ENCODE measurements at places on chromosomes 7 and 10. TPM values are rescaled to one million over a fixed set of nuclear protein-coding genes. Genes with fewer than 3 reads are reported as not detected.

GRCh38 chr7:44184206-44184872 is 4.9 kb downstream of the GCK start:
- H3K4me1 ChIP-seq = no peaks in the 10 kb centered on the region
- no peak for DNase-seq
- H3K27ac ChIP-seq = no peak overlapping the region
- H3K4me3 ChIP-seq = no peak overlapping the region

- no peaks in the 10 kb centered on the region for H3K27me3 ChIP-seq
- H3K4me3 ChIP-seq = no peak overlapping the region
- H3K36me3 ChIP-seq = no peaks in the 10 kb centered on the region
- no peak overlapping the region for H3K27ac ChIP-seq
- no peak for DNase-seq
Observed at GRCh38 chr7:110373416-110373815, 717.5 kb upstream of the LRRN3 start.

- peaks cover 4% of the 10 kb centered on the region for H3K27me3 ChIP-seq
- H3K27ac ChIP-seq = no peak overlapping the region
- DNase-seq = no peak
- no peaks in the 10 kb centered on the region for H3K4me1 ChIP-seq
- no peaks in the 10 kb centered on the region for H3K36me3 ChIP-seq
Observed at GRCh38 chr10:97159646-97160305, 26.0 kb downstream of the SLIT1 start.

- no peaks in the 10 kb centered on the region for H3K27me3 ChIP-seq
- no peaks in the 10 kb centered on the region for H3K36me3 ChIP-seq
- H3K27ac ChIP-seq = no peak overlapping the region
- no peak overlapping the region for H3K4me3 ChIP-seq
- DNase-seq = no peak
- peaks cover 54% of the 10 kb centered on the region for H3K4me1 ChIP-seq
Observed at GRCh38 chr10:70499836-70500167, 21.2 kb downstream of the PALD1 start.

GRCh38 chr10:91367127-91367531 is 43.0 kb upstream of the HECTD2 start:
- peaks cover 7% of the 10 kb centered on the region for H3K27me3 ChIP-seq
- no peaks in the 10 kb centered on the region for H3K4me1 ChIP-seq
- no peak for DNase-seq
- H3K4me3 ChIP-seq = no peak overlapping the region

GRCh38 chr10:74575912-74576311 is 250.5 kb upstream of the KAT6B start:
- no peak overlapping the region for H3K27ac ChIP-seq
- H3K36me3 ChIP-seq = peaks cover 39% of the 10 kb centered on the region
- H3K27me3 ChIP-seq = no peaks in the 10 kb centered on the region
- H3K4me3 ChIP-seq = no peak overlapping the region

- no peaks in the 10 kb centered on the region for H3K4me1 ChIP-seq
- DNase-seq = no peak
- no peak overlapping the region for H3K4me3 ChIP-seq
- no peaks in the 10 kb centered on the region for H3K36me3 ChIP-seq
Observed at GRCh38 chr7:34311591-34311990, 346.4 kb upstream of the NPSR1 start.

GRCh38 chr7:50771120-50772002 is 11.3 kb downstream of the GRB10 start:
- DNase-seq = no peak
- no peak overlapping the region for H3K4me3 ChIP-seq
- H3K4me1 ChIP-seq = no peaks in the 10 kb centered on the region
- no peak overlapping the region for H3K27ac ChIP-seq

GRCh38 chr10:14243221-14243620 is 87.5 kb downstream of the FRMD4A start:
- no peak for DNase-seq
- no peak overlapping the region for H3K4me3 ChIP-seq
- no peaks in the 10 kb centered on the region for H3K4me1 ChIP-seq
- H3K27ac ChIP-seq = no peak overlapping the region
- H3K27me3 ChIP-seq = peaks cover 4% of the 10 kb centered on the region
- H3K36me3 ChIP-seq = no peaks in the 10 kb centered on the region

- peaks cover 44% of the 10 kb centered on the region for H3K27me3 ChIP-seq
- H3K4me3 ChIP-seq = peak overlapping the region; percentile 30
- DNase-seq = peak; percentile 30
- H3K36me3 ChIP-seq = no peaks in the 10 kb centered on the region
- H3K27ac ChIP-seq = no peak overlapping the region
- peaks cover 22% of the 10 kb centered on the region for H3K4me1 ChIP-seq
Observed at GRCh38 chr7:2688409-2689342, 674 bp downstream of the AMZ1 start.

GRCh38 chr10:31709028-31709427 is 219.6 kb downstream of the ARHGAP12 start:
- H3K4me1 ChIP-seq = peaks cover 24% of the 10 kb centered on the region
- H3K27ac ChIP-seq = no peak overlapping the region
- H3K36me3 ChIP-seq = peaks cover 4% of the 10 kb centered on the region
- no peak overlapping the region for H3K4me3 ChIP-seq
- H3K27me3 ChIP-seq = no peaks in the 10 kb centered on the region

DNA sequence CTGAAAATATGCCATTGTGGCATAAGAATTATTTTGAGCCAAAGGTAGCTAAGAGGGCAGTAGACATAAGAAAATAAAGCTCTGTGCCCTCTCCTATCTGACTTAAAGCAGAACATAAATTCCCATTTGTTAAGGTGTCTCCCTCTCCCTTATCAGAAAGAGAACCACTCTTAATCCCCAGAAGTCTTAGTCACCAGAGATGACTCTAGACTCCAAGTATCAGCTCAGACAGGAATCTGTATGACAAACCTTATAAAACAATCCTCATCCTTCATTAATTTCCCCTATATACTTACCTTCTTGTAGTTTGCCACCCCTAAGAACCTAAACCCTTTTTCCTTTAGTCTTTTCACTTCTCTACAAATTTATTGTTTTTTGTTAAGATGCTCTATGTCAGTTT is 21.8 kb upstream of the PIP4K2A start:
- H3K27ac ChIP-seq = no peak overlapping the region
- peaks cover 8% of the 10 kb centered on the region for H3K27me3 ChIP-seq
- H3K4me1 ChIP-seq = no peaks in the 10 kb centered on the region
- no peaks in the 10 kb centered on the region for H3K36me3 ChIP-seq
- no peak for DNase-seq

- DNase-seq = no peak
- H3K27ac ChIP-seq = no peak overlapping the region
- peaks cover 13% of the 10 kb centered on the region for H3K27me3 ChIP-seq
- H3K4me3 ChIP-seq = no peak overlapping the region
- H3K36me3 ChIP-seq = no peaks in the 10 kb centered on the region
Observed at GRCh38 chr10:63788152-63788821, 267.1 kb downstream of the REEP3 start.

GRCh38 chr7:111953611-111954010 is 252.6 kb downstream of the DOCK4 start:
- no peaks in the 10 kb centered on the region for H3K4me1 ChIP-seq
- H3K4me3 ChIP-seq = no peak overlapping the region
- DNase-seq = no peak
- no peaks in the 10 kb centered on the region for H3K36me3 ChIP-seq
- H3K27ac ChIP-seq = no peak overlapping the region

DNA sequence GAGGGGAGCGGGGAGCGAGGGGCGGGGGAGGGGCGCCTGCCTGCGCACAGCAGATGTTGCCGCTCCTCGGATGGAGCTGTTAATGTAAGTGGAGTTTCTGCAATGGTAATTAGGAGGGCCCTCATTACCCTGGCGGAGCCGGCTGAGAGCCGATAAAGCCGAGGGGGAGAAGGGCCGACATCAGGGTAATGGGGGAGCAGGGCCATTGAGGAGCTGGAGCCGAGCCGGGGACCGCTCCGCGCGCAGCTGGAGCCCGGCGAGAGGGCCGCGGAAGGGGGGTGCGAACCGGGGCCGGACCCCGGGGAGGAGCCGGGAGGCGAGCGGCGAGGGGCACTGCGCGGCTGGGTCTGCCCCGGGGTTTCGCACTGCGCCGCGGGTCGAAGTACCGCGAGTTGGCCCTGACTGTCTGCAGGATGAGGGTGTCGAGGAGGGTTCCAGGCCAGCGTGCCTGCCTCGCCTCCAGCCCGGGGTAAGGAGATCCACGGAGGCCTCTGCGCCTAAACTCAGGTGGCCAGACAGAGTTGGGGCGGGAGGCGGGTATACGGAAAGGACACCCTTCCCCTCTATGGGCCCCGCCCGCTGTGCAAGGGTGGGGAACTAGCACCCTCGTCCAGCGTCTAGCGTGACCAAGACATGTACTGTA is 55.0 kb upstream of the LBX1 start:
- DNase-seq = no peak
- H3K4me1 ChIP-seq = no peaks in the 10 kb centered on the region
- peaks cover 67% of the 10 kb centered on the region for H3K27me3 ChIP-seq
- H3K4me3 ChIP-seq = no peak overlapping the region
- no peaks in the 10 kb centered on the region for H3K36me3 ChIP-seq

GRCh38 chr7:159211540-159212182 is 67.0 kb upstream of the VIPR2 start:
- H3K4me1 ChIP-seq = no peaks in the 10 kb centered on the region
- no peak overlapping the region for H3K27ac ChIP-seq
- H3K27me3 ChIP-seq = no peaks in the 10 kb centered on the region
- H3K36me3 ChIP-seq = no peaks in the 10 kb centered on the region
- no peak overlapping the region for H3K4me3 ChIP-seq
- DNase-seq = peak; percentile 8

- no peak overlapping the region for H3K4me3 ChIP-seq
- H3K4me1 ChIP-seq = no peaks in the 10 kb centered on the region
- no peak for DNase-seq
- no peaks in the 10 kb centered on the region for H3K36me3 ChIP-seq
- H3K27me3 ChIP-seq = no peaks in the 10 kb centered on the region
Observed at GRCh38 chr10:124595143-124595883, 133.7 kb downstream of the LHPP start.

- no peak overlapping the region for H3K4me3 ChIP-seq
- H3K27me3 ChIP-seq = peaks cover 8% of the 10 kb centered on the region
- H3K27ac ChIP-seq = no peak overlapping the region
- DNase-seq = no peak
- peaks cover 14% of the 10 kb centered on the region for H3K4me1 ChIP-seq
- H3K36me3 ChIP-seq = no peaks in the 10 kb centered on the region
Observed at GRCh38 chr10:24575481-24576002, 148.1 kb downstream of the ARHGAP21 start.

HIPK2 gene
- total RNA-seq = 17.0 TPM

NCAPG2 gene
- total RNA-seq = 154 TPM

PON3 gene
- not detected for total RNA-seq

ENTPD7 gene
- total RNA-seq = 5.8 TPM

C7orf57 gene
- total RNA-seq = not detected

FAM221A gene
- total RNA-seq = 4.7 TPM

ABCF2 gene
- total RNA-seq = 38.2 TPM

ARHGEF35 gene
- 2.4 TPM for total RNA-seq

SFRP5 gene
- 0.42 TPM for total RNA-seq

MSS51 gene
- total RNA-seq = 2.9 TPM

ZC3HAV1L gene
- total RNA-seq = 17.3 TPM

PRLHR gene
- total RNA-seq = not detected

EVX1 gene
- not detected for total RNA-seq

NOM1 gene
- total RNA-seq = 28.1 TPM

All from activated CD8-positive, alpha-beta T cell treated with anti-CD3 and anti-CD28 coated beads, Interleukin-2, amount 10 ng/mL, durations not matched to agents 7 days and 5 days (primary cell).